ENCODE measurements at places on chromosomes 1 and 21.

GRCh38 chr1:43982808-43983207, 3.8 kb downstream of the B4GALT2 start:
- DNase-seq, result no peak

- no peak for DNase-seq
Measured at GRCh38 chr1:234062166-234062565, 157.7 kb downstream of the SLC35F3 start.

DNA sequence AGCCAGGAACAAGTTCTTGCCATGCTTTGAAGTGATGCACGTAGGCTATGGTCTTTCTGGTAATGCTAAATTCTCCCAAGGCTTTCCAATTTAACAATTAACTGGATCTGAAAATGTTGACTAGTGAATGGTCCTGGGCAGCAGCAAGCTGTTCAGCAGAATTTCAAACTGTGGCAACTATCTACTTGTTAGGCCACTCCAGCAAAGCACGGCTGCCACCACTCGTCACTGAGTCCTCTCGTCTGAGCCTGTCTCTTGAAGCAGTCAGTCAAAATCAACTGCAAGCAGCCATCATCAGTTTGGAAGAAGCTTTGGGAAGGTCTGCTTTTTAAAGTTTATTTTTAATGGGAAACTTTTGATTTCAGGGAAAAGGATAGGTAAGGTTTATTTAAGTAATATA, 6.1 kb downstream of the FLVCR1 start:
- no peak for DNase-seq

DNA sequence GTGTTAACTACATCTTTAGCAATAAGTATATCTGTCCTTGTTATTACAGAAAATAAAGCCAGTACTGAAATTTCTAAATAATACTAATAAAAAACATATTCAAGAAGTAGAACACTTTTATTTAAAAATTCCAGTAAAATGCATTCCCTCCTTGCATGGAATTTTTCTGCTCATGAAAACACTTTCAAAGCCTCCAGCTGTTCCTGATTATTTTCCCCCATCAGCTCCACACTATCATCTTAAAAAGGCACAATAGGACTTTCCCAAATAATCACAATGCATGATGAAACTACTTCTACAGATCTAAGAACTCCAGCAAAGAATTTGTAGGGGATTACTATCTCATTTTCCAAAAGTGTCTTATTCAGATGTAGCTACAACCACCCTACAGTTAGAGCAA, 162.6 kb upstream of the USP25 start:
- DNase-seq, result no peak

GRCh38 chr1:176669782-176670181, 206.8 kb downstream of the PAPPA2 start:
- DNase-seq, result no peak

DNA sequence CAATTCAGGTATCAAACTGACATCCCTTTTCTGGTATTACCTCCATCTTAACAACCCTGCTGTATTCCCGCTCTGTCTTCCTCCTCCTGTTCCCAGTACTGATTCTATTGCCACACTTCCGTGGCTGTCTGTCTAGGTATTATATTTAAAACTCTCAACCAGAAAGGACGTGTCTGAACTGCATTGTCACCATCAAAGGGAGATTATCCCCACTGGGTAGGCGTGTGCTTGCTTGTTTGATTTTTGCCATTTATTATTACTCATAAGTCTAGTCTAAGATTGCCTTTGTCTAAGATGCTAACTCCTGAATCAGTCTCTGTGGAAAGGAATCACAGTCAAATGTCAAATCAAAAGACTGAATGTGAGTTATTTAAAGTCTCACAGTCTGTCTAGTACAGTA, 650.1 kb downstream of the KCNT2 start:
- DNase-seq, result no peak

- no peak for DNase-seq
Measured at GRCh38 chr1:215497528-215497927, 69.6 kb upstream of the KCTD3 start.

DNA sequence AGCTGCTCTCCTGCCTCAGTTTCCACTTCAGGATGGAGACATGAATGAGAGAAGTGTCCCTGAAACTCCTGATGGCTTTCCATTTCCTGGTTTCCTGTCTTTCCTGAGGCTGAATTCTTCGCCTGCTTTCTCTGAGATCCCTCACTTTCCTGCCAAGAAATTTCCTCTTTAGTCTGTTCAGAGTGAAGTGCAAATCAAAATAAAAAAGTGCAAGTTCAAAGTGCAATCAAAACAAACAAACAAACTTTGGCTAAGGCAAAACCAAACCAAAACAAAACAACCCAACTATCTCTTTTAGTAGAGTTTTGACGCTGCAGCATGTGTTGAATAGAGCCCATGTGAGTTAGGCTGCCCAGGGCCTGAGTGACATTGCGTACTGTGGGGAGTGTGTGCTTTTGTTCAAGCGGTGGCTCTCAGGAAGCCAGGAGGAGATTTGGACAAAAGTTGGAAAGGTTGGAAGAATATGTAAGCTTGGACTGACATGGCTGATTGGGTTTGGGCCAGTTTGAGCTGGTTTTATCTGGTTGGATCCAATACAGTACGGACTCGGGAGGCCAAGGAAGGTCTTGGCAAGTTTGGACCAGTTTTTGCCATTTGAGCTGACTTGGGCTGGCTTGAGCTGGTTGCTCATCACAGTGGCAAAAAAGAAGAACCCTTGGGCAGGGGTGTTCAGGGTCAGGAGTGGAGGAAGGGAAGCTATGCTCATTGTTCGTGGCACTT, 61.1 kb upstream of the TINAGL1 start:
- no peak for DNase-seq

DNA sequence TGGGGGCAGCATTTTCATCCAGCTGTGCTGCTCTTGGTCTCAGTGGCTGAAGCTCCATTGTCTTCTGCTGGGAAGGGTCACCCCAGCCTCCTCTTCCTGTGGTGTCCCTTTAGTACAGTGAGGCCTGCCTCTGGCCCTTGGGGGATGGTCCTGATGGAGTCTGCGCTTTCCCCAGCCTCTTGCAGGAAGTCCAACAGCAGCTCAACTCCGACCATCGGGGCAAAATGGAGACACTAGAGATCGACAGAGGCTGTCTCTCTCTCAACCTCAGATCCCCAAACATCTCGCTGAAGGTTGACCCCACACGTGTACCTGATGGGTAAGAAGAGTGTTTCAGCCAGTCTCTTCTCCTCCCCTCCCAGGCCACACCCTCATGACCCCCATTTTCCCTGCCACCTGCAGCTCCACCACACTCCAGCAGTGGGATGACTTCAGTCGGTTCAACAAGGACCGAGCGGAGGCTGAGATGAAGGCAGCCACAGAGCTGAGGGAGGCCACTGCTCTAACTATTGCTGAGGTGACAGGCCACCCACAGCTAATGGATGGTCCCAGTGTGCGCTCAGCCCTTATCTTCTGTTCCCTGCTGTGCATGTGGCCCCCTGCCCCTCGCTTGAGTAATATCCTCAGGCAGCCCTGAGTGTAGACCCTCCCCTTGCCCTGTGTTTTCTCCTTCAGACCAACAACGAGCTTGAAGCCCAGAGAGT, 2.0 kb upstream of the ADPRS start:
- DNase-seq, result no peak

GRCh38 chr1:226882631-226883409, 12.4 kb downstream of the PSEN2 start:
- no peak for DNase-seq

- DNase-seq, result no peak
Measured at GRCh38 chr1:94795434-94795833, 24.7 kb upstream of the SLC44A3 start.

DNA sequence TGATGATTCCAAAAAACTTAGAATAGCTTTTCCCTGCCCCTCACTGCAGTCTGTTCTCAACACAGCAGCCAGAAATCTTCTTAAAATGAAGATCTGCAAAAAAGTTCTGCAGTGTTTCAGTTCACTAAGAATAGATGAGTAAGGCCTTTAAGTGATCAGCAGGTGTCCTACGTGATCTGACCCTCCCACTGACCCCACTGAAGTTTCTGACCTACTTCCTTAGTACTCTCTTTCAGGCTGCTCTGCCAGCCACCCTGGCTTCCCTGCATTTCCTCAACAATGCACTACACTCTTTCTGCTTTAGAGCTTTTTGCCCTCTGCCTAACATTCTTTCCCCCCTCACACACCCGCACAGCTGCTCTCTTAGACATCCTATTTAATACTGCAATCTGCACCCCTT, 182.5 kb downstream of the AKT3 start:
- no peak for DNase-seq

GRCh38 chr1:1358433-1359271, at the start of gene MXRA8:
Gene MXRA8, minus strand, starts transcription at chr1:1358555. Its CDS starts 51 bp downstream, at chr1:1358504.
- no peak for DNase-seq

DNA sequence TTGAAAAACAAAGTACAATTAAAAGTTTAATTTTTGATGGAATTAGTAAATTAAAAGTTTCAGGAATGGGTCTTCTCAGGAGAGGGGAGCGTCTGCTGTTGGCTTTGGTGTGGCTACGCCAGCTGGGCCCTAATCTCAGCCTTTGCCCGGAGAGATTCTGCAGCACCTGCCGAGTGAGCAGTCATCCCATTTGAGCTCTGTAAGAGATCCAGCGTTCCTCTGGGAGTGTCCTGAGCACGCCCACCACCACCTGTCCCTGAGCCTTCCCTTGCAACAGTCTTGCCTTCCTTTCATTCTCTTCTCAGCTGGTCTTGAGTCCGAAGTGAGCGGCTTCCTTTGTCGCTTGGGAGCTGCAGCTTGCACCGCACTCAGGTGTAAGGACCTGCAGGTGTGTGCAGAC, 263.1 kb downstream of the CAMTA1 start:
- no peak for DNase-seq

DNA sequence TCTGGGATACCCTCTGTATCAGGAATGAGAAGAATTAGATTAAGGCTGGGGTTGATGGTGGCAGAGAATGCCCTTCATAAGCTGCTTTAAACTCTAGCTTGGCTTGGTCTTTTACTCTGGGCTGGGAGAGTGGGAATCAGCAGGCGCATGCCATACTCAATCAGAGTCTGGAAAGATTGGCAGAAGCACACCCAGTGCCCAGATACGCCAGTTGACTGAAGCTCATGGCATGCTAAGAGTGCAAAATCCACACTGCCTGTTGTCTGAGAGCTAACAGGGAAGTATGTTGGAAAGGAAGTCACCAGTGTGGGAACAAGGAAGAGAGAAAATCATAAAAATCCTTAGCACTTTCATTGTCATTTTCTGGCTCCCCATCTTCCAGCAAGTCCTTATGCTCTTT, 53.0 kb downstream of the HMCN1 start:
- no peak for DNase-seq

GRCh38 chr1:58585166-58585565, 8.1 kb upstream of the TACSTD2 start:
- no peak for DNase-seq

- no peak for DNase-seq
Measured at GRCh38 chr1:35201631-35202030, 8.7 kb upstream of the SFPQ start.

All from stimulated activated CD8-positive, alpha-beta memory T cell treated with anti-CD3 and anti-CD28 coated beads, Interleukin-15, amount 100 ng/mL, for 48 hours (primary cell).